ENCODE measurements at places on chromosomes 7 and 10.

DNA sequence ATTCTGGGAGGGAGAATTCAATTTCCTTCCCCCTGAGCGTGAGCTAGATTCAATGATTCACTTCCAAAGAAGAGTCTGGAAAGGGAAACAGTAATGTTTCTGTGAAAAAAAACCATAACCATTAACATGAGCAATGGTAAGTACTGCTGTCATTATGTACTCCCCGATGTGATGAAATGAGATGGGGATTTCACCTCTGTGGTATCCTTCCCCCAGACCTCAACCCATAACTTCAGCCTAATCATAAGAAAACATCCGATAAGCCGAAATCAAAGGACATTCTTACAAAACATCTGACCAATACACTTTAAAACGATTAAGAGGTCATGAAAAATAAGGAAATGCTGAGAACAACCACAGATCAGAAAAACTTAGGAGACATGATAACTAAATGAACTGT is 27.2 kb downstream of the EZH2 start:
- DNase-seq: no peak

DNA sequence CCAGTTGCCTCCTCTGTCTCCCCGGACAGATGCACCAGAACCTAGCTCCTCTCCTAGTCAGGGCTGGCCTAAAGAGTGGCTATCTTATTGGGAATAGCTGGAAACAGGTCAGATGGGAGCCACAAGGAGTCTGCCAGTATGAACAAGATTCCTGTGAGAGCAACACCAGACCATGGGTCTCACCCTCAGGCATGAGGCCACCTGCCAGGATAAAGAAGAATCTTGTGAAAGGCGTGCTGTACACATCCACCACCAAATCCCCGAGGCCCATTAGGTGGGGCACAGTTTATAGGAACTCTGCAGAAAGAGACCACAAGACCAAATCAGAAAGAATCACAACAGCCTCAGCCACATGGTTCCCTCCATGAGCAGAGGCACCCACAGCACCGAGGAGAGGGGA is 325.9 kb downstream of the TNS3 start:
- DNase-seq: no peak

GRCh38 chr7:131774419-131775220 is 218.2 kb upstream of the PODXL start:
- no peak for DNase-seq

GRCh38 chr7:118022546-118022945 is 149.3 kb upstream of the CTTNBP2 start:
- no peak for DNase-seq

DNA sequence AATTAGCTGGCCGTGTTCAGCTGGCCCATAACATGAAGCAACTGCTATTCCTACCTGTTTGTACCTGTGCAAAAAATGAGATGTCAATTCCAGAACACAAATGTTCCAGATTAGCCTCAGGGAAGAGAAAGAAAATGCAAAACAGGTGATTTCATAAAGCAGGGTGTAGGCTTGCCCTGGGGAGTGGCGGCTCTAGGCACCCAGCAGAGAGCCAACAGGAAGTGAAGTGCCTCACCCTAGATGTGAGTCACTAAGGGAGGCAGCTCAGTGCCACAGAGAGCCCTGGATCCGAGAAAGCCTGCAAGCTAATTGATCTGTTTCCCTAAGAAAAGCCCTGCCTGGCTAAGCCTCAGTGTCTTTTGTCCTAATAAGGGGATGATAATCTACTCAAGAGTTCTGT is 240.0 kb downstream of the ARHGAP21 start:
- no peak for DNase-seq

DNA sequence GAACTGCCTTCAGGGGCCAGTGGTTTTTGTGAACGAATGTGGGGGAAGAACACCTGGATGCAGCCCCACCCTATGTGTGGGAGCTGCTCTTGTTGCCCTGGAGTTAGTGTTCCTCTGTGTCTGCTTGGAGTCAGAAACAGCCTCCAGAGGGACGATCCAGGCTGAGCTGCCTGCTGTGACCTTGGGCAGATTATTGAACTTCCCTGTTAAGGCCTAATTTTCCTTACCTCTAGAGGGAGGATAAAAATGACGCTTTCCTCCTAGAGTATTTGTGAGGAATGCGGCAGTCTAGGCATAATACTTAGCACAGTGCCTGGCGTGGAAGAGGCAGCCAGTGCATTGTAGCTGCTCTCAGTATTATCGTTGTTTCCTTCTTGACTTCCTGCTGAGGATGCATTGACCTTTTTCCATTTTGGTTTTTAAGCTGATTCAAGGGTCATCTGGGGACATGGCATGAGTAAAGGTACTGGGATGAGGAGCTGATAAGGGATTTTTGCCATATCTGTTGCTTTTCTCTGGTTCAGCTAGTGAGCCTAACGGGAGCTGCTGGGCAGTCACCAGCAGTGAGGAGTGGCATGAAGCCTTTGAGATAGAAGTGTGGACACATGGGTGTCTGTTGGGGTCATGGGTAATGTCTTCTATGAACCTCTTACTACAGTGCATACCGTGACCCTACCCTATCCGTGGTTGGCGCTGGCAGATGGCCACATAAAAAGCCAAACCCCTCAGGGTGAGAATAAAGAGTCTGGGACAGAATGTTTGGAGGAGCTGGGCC is 6.4 kb downstream of the ZFYVE27 start:
- DNase-seq: peak; percentile 10

DNA sequence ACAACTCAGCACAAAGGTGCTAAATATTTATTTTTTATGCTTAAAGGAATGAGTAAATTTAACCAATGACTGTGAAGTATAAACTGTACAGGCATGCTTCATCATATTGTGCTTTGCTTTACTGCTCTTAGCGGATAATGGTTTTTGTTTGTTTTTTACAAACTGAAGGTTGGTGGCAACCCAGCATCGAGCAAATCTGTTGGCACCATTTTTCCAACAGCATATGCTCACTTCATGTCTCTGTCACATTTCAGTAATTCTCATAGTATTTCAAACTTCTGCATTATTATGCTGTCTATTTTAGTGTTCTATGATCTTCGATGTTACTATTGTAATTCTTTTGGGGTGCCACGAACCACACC is 22.8 kb downstream of the BRAF start:
- no peak for DNase-seq

GRCh38 chr10:84160663-84161362 is 12.8 kb upstream of the GPR15LG start:
- DNase-seq: no peak

- DNase-seq: no peak
Observed at GRCh38 chr10:16907687-16908086, 90.5 kb upstream of the RSU1 start.

DNA sequence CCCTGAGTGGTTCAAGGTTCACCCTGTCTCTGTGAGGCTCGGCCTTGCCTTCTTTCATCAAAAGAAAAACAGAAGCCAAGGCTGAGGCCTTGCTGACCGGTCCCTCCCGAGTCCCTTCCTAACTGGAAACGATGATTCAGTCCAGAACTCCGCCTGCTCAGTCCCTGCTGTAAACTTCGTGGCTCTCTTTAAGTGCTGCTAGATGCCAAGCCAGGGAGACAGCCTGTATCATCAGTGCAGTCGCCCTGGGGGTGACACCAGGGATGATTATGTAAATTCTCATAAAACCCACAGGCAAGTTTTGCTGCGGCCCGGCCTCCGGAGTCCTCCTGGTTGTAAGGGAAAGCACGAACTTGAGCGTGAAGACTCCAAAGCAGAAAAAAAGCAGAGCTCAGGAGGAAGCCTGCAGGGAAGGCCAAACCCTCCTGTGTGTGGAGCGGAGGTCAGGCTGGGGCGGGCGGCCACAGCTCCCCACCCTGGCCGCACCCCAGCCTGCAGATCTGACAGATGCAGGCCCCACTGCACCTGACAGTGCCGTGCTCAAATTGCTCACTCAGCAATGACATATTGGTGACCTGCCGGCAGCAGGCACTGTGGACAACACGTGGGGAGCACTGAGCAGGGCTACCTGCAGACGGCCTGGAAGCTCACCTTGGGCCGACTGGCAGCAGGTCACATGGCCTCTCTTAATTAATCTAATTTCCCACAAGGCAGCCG is 123.4 kb downstream of the DYNC2I1 start:
- no peak for DNase-seq

GRCh38 chr7:137669706-137670105 is 177.1 kb downstream of the DGKI start:
- DNase-seq: no peak

DNA sequence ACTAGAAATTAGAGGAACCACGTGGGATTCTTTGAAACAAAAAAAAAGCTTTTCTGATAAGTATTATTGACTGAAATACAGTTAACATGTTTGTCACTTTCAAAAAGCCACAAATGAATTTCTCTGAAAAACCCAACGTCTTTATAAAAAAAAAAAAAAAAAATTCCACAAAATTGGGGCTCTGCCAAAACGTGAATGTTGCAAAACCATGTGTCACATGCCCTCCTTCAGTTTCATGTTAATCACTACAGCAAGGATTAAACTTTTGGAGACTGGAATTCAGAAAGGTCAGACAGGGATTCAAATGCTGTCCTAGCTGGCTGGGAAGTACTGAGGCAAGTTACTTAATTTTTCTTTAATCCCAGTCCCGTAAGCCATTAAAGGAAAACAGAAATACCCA is 278.0 kb upstream of the KLF14 start:
- DNase-seq: no peak

GRCh38 chr10:30166929-30167328 is 107.5 kb upstream of the JCAD start:
- no peak for DNase-seq

DNA sequence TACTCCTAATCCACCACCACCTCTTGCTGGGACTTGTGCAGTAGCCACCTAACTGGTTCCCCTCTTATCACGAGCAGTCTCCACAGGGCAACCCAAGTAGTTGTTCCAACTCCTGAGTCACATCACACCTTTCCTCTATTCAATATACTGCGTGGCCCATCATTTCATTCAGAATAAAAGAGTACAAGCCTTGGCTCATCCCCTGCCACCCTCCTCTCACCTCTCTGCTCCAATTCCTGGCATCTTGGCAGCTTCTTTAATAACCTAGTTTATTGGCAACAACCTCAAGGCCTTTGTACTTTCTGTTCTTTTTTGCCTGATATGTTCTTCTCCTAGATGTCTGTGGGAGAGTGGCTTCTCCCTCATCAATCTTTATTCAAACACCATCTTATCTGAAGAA is 199.4 kb downstream of the KIAA1217 start:
- no peak for DNase-seq

GRCh38 chr10:79910836-79911235 is 38.1 kb downstream of the SFTPD start:
- no peak for DNase-seq

DNA sequence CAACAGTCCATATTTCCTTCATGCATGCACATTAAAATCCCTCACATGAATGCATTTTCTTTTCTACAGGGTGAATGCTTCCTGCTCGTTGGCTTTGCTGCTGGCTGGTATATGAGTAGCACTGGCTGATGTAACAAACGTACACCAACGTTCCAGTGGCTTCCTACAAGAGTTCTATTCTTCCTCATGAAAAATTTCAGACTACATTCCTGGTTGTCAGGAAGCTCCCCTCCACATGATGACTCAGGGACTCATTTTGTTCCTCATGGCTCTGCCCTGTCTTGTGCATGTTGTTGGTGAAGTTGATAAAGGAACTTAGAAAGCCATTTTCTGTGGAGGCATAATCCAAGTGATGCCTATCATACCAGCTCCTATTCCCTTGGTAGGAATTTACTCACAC is 470.7 kb upstream of the KLF6 start:
- no peak for DNase-seq

- DNase-seq: no peak
Observed at GRCh38 chr10:103676058-103676785, 179.2 kb downstream of the SH3PXD2A start.

DNA sequence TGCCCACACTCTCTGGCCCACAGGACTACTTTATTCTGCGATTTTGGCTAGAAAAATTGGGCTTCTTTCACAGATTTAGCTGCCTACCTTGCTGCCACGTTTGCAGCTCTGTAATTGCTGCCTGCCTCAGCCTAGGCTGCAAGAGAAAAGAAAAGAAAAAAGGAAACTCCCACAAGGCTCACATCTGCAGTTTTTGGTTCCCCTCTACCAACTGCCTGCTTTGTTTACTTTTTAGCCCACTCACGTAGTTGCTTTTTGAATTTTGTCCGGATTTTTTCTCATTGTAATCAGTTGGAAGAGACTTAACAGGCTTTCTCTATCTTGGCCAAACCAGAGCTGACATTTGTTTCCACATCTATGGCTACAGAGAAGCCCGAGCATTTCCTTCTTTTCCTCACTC is 24.3 kb downstream of the SUN3 start:
- no peak for DNase-seq

GRCh38 chr10:101778151-101778780 is 2.4 kb upstream of the FGF8 start:
- no peak for DNase-seq

- DNase-seq: no peak
Observed at GRCh38 chr7:37943905-37944736, 23.7 kb downstream of the EPDR1 start.

- DNase-seq: no peak
Observed at GRCh38 chr10:124106241-124106879, 13.0 kb upstream of the CHST15 start.

DNA sequence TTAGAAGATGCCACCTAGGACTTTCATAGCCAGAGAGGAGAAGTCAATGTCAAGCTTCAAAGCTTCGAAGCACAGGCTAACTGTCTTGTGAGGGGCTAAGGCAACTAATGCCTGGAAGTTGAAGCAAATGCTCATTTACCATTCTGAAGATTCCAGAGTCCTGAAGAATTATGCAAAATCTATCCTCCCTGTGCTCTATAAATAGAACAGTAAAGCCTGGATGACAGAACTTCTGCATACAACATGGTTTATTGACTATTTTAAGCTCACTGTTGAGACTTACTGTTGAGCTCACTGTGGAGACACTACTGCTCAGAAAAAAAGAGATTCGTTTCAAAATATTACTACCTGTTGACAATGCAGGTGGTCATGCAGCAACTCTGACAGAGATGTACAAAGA is 28.6 kb downstream of the TNS3 start:
- DNase-seq: no peak

GRCh38 chr10:70347321-70347720 is 35.1 kb downstream of the LRRC20 start:
- DNase-seq: no peak

DNA sequence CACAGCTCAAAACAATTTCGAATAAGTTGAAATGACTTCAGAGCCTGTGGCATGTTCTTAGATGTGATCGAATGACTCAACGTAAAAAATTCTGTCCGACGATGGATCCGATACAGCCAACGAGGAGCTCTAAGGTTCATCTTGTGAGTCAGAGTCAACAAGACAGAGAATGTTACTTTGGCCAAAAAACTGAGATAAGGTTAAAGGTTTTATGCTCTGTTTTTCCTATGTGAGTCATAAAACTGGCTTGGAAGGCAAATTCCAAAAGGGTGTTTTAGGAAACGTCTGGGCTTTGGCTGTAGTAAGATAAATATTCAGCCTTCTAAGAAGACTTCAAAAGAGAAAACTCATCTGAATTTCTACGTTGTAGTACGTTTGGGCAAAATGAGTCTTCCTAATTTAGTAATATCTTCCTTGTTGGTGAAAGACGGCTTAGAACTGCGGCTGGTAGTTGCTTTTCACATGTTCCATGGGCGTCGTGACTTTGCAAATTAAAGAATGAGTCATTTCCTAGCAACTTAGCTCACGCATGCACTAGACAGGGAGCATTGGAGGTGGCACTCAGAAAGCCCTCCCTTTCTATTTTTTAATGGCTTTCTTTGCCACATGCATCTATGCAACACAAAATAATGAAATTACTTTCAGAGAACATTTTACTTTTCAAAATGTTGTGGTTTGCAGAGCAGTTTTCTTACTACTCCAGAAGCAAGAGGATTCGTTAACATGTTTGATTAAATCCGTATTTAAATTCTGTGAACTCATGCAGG is 28.2 kb downstream of the PFKP start:
- no peak for DNase-seq

- DNase-seq: no peak
Observed at GRCh38 chr10:72425133-72425532, 70.4 kb upstream of the DNAJB12 start.

GRCh38 chr7:36336390-36336789 is 53.3 kb upstream of the ANLN start:
- DNase-seq: no peak

Data from NCI-H2227 treated with DMSO at 0.1 percent for 48 hours (cell line).